AG20443 (cell line): ENCODE measurements at places on chromosomes 7 and 10.

- DNase-seq, result no peak
These were observed 4.0 kb upstream of the PPP1R3C start for GRCh38 chr10:91636892-91637291.

DNA sequence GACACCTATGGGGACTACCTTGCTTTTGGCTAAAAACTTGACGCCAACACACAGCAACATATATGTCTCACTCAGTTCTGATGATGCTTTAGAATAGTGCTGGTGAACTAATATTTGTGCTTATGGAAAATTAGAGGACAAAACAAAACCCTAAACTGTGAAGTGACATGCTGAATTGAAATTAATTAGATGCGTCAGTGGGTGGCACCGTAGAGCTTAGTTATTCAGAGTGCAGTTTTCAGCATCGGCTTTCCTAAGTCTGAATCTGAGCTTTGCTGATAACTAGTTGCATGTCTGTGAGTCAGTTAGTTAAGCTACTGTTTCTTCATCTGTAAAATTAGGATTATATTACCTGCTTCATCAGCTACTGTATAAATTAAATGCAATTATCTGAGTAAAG lies 245.0 kb upstream of the SORCS1 start:
- DNase-seq, result peak; percentile 25

DNA sequence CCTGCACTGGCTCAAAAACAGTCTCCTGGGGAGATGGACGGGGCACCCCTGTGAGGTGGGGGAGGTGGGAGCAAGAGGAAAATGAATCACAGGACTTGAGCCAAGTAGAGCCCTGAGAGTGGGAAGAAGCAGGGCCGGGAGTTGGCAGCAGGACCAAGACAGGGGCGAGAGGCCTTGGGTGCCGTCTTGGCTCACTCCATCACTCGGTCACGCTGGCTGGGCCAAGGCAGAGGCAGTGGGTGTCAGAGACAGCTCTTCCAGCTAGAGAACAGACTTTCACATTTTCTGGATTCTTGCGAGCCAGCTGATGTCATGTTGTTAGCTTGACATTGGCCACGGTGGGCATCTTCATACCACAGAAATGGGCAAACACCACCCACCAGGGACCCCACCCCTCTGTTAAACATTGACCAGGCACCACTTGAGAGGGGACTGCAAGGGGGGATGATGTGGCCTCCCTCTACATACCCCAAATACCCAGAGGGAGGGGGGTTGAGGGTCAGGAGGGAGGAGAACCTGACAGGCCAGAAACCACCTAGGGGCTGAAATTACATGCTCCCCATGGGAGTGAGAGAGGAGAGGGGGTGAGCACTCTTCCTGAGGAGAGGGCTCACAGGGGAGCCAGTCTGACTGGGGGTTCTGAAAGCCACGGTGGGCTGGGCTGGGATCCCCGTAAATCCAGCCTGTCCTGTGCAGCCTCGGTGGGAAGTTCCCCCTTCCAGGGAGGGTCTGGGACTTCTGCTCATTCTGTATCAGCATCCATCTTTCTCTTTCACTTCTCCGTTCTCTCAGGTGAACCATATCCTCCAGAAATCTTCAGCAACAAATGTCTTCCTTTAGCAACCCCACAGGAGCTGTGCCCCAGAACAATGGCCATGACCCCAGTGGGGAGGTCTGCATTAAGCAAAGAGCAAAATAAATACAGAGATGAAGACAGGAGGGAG lies 19.6 kb downstream of the CAMK2B start:
- DNase-seq, result peak; percentile 9

DNA sequence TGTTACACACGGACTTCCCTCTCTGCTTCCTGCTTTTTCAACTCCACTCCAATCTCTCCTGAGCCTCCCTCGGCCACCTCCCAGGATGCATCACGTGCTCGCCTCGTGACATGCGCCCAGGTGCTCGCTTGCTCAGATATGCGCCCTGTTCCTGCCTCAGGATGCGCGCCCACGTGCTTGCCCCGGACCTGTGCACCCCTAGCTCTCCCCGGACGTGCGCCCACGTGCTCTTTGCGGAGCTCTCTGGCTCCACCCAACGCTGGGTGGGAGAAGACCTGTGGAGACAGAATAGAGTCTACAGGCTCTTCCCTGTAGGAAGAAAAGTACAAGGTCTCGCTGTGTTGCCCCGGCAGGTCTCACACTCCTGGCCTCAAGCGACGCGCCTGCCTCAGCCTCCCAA lies 23.1 kb downstream of the PARD3 start:
- no peak for DNase-seq

DNA sequence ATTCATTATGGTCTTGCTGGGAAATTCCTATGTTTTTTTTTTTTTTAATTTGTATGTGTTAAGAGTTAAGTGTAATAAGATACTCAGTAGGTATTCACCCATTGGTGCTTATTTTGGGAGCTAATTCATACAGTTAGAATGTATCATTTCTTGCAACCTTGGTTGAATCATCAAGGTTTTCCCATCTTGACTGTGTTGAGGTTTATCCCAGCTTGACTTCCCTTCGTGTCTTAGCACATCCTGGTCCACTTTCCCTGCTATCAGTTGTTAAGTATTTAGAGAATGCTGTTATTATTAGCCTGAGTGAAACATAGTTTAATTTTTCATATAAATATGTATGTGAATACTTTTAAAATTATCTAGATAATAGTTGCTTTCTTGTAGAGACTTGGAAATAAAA lies 20.8 kb downstream of the RALA start:
- peak; percentile 38 for DNase-seq

GRCh38 chr7:38453168-38453567 lies 178.0 kb downstream of the AMPH start:
- DNase-seq, result peak; percentile 14

DNA sequence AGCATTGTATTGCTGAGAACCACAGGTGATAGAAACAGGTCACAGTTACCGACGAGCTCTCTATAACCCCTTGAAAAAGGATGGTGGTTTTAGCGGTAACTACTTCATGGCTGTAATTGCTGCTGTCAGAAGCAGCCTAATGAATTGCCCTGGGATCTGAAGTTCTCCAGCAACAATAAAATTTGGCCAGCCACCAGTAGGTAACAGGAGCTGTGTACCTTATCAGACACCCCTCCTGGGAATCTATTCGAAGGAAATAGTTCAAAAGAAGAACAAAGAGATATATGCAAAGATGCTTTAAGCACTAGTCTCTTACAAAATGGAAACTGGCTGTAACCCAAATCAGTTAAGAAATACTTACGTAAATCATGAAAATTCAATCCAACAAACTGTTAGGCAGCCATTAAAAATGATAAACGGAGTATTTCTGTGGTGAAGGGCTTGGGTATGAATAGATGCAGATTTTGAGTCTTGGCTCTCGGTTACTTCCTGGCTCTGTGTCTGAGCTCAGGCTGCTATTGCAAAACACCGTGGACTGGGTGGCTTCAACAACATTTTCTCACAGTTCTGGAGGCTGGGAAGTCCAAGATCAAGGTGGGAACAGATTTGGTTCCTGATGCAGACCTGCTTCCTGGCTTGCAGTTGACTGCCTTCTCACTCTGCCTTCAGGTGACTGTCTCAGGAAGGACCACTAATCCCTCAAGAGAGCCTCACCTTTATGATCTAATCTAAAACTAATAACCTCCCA lies 1.6 kb downstream of the MSRB2 start:
- peak; percentile 56 for DNase-seq

- DNase-seq, result no peak
These were observed 117.7 kb downstream of the ANKRD61 start for GRCh38 chr7:6148724-6149360.

DNA sequence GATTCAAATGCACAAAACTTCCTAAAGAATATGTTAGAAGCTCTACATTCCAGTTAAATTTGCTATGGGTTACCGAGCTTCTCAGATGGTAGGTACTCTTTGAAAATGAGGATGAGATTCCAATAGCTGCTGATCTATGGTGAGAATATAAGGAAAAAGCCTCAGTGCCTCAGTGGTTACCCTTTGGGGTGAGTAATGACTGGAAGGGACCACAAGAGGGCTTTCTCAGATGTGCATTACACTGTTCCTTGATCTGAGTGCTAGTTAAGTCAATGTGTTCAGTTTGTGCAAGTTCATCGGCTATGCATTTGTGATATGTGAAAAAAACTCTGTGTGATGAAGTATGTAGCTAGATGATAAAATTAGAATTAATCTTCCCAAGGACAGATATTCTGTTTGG lies 3.5 kb downstream of the NRCAM start:
- peak; percentile 48 for DNase-seq

- DNase-seq, result no peak
These were observed 76.4 kb upstream of the PIK3CG start for GRCh38 chr7:106788637-106789036.

DNA sequence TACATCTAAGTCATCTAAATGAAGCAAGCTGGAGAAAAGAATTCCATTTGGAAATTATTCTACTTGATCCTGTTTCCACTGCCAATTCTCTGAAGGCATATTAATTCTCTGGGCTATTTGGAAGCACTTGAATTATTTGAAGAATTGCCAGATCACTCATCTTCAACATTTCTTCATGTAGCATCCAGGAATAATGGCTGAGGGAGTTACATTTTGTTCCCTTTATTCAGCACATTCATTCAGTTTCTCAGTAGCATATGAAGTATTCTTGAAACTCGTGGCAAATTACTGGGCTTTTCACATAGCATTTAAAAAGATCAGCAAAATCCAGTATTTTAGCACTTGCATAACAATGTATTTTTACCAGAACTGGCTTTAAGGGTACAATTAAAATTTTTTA lies 127.1 kb upstream of the VIPR2 start:
- DNase-seq, result no peak

DNA sequence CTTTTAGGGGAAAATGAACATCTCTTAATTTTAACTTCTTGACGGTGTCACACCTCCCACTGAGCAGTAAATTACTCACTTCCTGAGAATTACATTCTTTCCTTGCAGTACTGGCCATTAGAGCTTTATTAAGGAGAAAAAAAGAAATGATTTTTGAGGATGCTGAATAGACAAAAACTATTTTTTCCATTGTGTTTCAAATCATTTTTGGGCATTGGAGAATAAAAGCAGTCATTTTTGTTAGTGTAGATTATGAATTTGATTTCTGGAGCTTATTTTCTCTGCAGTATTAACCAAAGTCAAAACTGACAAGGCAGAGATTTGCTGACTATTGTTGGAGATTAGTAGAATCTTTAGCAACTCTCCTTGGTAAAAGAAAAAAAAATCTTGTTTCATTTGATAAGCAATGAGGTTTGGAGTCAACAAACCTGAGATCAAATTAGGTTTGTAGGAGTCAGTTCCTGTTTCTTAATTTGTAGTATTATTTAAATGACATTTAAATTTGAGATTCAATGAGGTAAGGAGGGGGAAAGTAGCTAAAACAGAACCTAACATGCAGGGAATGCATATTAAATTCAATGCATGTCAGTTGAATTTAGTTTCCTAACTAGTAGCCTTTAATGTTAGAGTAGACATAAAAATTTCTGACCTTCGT lies 70.6 kb downstream of the AP3M1 start:
- no peak for DNase-seq

DNA sequence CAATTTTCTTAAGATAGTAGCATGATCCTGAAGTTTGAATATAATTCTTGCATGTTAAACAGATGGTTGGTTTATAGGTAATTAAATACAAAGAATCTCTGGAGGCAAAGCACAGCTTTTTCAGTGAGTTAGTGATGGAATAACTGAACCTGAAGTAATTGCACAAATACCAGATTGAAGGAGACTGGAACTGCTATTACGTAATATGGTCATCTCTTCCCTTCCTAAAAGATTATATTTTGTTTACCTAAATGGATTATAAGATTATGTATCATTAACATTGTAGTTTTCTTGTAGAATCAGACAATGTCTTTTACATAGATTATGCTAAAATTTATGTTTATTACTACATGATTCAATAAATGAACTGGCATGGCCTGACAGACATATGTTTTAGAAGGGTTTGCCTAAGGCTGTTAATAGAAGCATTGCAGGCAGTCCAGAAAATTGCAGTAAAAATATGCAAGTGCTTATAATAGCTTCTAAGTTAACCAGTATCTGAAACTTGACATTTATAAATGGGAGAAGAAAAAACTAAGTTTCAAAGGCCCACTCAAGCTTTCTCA lies 35.8 kb upstream of the GPR37 start:
- no peak for DNase-seq

GRCh38 chr7:154620141-154620755 lies 382.7 kb downstream of the PAXIP1 start:
- DNase-seq, result no peak

DNA sequence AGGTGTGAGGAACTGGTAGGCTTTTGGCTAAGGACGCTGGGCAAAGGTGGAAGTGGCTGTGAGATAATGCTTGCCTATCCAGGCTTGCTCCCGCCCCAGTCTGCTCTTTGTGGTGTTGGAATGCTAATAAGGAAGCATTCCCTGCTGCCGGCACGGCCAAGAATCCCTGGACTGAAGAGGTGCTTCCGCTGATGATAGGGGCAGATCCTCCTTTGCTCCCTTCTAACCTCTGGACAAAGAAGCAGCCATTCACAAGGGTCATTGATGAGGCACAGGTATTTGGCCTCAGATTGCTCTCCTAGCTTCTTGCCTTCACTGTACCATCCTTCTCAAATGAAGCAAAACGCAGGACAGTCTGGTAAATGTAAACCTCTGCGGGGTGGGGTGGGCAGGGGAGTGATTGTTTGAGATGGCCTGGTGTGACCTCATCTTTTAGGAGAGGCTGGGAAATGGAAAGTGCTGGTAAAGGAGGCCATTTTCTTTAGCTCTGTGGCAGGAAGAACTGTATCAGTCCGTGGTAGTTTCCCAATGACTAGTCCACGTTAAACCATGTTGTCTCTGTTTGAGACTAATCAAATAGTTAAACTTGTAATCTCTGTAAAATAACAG lies 1.7 kb downstream of the PGAM1 start:
- peak; percentile 27 for DNase-seq

- DNase-seq, result no peak
These were observed 15.2 kb upstream of the PILRB start for GRCh38 chr7:100342765-100343164.

GRCh38 chr10:51382181-51382580 lies 307.9 kb downstream of the PRKG1 start:
- DNase-seq, result no peak

- DNase-seq, result no peak
These were observed 11.8 kb upstream of the RRP12 start for GRCh38 chr10:97412891-97413304.

DNA sequence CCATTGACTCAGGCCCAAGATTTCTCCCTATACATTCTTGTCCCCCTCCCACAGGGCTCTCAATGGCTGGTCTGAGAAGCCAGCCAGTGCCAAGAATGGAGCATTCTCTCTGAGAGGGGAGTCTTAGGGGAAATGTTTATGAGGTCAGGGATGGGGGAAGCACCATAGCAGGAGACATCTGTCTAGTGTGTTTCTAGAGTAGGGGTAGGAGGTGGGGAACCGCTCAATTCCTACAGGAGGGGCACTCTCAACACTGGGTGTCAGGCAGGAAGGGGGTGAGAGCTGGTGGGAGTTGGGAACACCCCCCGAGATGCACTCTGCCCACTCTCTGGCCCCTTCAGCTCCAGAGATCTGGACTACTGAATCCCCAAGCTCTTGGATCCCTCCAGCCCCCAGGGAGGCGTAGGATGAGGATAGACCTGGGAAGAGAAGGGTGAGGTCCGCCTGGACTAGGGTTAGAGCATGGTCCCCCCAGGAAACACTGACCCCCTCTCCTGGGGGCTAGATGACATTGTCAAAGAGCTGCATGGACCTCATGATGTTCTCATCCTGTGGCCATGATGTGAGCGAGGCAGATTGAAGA lies 8.7 kb upstream of the OGA start:
- peak; percentile 5 for DNase-seq
